Omental fat pad (tissue), 4 donors: ENCODE measurements at places on chromosomes 6 and 20.

- DNase-seq, result no peak
Observed at GRCh38 chr6:97461218-97461617, 178.2 kb upstream of the MMS22L start.

GRCh38 chr6:126513198-126513597, 173.3 kb downstream of the CENPW start:
- DNase-seq, result no peak

- DNase-seq, result no peak
Observed at GRCh38 chr6:149581349-149581748, 15.2 kb downstream of the GINM1 start.

DNA sequence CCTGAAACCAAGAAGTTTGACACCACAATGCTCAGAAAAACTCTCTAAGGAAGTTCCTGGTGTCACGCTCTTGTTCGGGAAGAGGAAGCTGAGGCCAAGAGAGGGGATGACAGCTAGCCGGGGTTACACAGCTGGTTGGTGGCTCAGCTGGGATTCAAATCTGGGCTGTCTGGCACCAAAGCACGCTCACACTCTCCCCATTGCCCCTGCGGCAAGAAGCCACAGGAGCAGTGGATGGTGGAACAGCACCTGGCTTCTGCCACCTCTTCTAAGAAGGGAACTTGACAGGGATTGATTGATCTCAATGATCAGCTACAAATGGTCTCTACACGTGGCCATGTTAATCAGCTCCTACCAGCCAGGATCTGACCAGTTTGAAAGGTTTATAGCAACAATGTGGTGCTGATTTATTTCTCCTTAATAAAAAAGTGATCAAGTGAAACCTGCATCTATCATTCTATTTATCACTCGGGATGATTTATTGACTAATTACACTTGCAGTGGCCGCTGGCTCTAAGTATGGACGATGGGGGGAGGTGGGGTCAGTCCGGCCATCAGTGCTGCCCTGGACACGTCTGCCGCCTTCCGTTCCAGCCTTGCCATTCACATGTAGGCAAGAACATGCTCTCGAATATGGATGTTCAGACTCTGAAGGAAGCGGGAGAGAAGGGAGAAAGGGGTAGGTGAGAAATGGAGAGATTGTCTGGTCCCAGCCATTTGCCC, 71.9 kb upstream of the TOP1 start:
- DNase-seq, result no peak

- DNase-seq, result no peak
Observed at GRCh38 chr6:11885159-11885558, 106.6 kb upstream of the ADTRP start.

GRCh38 chr6:139029470-139030227, 1.1 kb downstream of the ABRACL start:
- peak; percentile 41 for DNase-seq

GRCh38 chr6:62998022-62998421, 213.2 kb upstream of the FKBP1C start:
- DNase-seq, result no peak

- DNase-seq, result no peak
Observed at GRCh38 chr20:42082611-42083010, 464.4 kb upstream of the CHD6 start.

GRCh38 chr6:147855803-147856482, 347.5 kb downstream of the SAMD5 start:
- no peak for DNase-seq

DNA sequence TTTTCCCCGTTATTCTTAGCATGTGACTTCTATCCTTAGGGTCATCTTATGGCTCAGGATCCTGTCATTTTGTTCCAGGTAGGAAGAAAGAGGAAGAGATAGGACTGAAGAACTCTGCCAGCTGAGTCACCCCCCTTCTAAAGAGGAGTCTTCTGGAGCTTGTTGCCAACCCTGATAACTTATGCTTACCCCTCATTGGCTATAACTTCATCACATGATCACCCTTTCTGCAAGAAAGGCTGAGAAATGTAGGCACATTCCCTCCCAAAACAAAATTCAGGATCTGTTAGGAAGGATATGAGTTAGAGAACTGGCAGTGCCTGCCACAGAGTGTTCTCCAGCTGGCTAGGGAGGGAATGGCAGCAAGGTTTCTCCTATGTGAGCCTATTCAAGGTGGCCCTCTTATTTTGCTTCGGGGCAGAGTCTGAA, 35.6 kb downstream of the ARFGEF2 start:
- no peak for DNase-seq

GRCh38 chr20:56412949-56413348, 889 bp downstream of the CASS4 start:
- no peak for DNase-seq

- DNase-seq, result no peak
Observed at GRCh38 chr6:25411316-25411950, 132.3 kb downstream of the CARMIL1 start.

- no peak for DNase-seq
Observed at GRCh38 chr20:24465159-24465558, 4.3 kb upstream of the SYNDIG1 start.

GRCh38 chr20:63150391-63150898, 65.5 kb downstream of the YTHDF1 start:
- DNase-seq, result no peak

DNA sequence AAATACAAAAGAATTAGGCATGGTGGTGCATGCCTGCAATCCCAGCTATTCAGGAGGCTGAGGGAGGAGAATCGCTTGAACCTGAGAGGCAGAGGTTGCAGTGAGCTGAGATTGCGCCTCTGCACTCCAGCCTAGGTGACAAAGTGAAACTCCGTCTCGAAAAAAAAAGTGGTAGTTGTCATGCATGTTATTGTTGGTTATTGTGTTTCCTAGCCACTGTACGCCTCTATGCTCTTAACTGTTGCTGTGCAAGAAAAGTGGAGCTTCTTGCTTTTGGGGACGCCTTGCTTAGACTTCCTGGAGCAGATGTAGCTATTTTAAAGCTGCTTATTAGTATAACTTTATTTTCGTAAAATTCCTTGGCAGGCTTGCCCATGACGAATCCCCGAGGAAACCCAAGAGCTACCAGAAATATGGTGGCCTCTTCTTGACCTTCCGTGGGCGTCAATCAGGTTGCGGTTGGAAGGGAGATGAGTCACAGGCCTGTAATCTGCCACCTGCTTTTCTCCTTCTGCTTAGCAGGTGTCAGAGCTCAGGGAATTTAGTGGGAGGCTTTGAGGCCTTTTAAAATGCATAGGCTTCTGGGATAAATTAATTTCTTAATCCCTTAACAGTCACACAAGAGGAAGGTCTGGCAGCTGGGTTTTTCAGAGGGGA, 17.3 kb downstream of the GABRR2 start:
- DNase-seq, result peak; percentile 49

GRCh38 chr20:63708301-63709148, 686 bp downstream of the ZGPAT start:
- no peak for DNase-seq

DNA sequence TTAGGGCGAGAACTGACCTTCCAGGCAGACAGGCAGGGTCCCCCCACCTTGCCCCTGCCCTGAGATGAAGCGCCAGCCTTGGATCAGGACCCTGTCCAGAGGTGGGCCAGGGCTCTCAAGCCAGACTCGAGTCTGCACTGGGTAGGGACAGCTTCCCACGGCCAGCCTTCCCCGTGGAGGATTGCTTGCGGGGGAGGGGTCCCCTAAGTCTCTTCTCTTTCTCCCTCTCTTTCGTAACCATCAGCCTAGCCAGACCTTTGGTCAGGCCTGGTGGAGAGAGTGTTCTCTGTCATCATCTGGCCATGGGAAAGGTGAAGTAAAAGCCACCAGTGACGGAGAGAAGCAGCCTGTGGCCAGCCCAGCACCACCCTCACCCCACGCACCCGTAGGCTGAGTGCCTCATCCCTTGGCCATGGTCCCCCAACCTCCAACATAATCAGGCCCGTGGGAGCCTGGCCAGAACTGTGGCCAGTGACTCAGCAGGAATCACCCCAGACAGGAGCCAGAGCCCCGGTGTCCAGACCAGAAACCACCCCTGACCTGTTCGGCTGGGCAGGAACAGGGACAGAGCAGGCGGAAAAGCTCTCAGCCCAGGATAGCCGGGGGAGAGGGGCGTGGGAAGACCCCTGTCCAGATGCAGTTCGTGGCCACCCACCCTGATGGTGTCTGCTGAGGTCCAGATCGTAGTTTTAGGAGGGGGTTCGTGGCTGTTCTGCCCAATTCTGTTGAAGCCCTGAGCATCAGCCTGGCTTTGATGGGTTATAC, 47.1 kb downstream of the SNAI1 start:
- DNase-seq, result peak; percentile 64

GRCh38 chr6:134031696-134032255, 20.6 kb downstream of the SLC2A12 start:
- DNase-seq, result no peak

DNA sequence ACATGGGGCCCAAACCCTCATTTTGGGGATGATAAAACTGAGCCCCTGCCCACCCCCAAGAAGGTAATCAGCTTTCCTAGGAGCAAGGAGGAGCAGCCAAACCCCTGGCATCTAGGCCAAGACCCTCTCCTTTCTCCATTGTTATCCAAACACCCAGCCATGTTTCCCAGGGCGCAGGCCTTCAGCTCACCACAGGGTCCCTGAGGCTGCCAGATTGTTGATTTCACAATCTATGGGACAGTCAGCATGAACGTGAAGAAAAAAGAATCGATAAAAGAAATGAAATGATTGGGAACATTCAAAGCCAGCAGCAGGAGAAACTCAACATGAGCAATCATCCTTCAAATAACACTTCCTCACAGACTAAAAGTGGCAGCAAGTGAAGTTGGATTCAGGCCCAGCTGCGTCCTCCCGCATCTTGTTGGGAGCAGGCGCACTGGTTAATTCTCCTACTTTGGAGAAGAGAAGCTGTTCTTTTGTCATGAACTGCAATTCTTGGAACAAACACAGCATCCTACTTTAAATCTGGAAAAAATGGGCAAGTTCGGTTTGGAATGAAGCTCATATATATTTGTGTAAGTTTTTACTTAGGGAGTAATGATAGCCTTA, 241.8 kb upstream of the PRDM1 start:
- DNase-seq, result no peak

- DNase-seq, result no peak
Observed at GRCh38 chr6:158409451-158409850, 97.2 kb downstream of the TULP4 start.

DNA sequence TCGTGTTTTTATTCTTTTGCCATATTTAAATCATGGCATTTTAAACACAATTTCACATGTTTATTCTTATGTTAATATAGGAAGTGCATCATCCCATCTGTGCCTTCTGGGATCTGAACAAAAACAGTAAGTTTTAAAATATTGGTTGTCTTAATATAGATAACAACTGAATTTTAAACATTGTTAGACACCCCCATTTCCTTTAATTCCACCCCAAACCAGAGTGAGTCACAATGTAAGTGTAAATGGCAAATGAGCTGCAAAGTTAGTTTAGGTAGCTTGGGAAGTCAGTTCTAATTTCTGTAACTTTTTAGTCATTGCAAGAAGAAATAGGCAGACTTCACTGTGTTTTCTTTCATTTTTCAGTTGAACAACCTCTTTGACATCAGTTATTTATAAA, 108.0 kb downstream of the ADGRG6 start:
- DNase-seq, result no peak

GRCh38 chr6:43336382-43336781, 27.8 kb upstream of the CRIP3 start:
- DNase-seq, result no peak

GRCh38 chr6:107418118-107418517, 41.2 kb downstream of the PDSS2 start:
- no peak for DNase-seq

DNA sequence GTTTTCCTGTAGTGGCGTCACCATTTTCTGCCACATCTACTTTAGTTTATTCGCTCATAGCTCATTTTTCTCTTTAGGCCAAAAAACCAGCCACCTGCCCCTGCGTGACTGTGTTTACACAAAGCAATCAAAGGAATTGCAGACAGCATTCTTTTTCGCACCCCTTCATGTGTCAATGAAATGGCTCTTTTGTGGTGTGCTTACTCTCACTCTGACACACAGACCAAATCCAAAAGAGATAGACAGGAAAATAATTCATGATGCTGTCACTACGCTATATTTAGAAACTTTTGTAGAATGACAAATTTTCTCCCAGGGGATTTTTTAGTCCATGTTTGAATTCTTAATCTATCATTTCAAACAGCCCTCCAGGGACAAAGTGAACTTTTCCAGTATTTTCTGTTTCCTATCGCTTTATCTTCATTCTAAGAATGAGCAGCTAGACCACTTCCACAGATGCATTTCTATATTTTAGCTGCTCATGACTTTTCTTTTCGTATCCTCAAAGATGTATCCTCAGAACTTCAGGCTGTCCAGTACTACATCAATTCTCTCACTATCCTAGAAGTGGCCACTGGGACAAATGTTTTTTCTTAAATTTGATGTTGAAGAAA, 37.9 kb upstream of the KHDRBS2 start:
- no peak for DNase-seq

DNA sequence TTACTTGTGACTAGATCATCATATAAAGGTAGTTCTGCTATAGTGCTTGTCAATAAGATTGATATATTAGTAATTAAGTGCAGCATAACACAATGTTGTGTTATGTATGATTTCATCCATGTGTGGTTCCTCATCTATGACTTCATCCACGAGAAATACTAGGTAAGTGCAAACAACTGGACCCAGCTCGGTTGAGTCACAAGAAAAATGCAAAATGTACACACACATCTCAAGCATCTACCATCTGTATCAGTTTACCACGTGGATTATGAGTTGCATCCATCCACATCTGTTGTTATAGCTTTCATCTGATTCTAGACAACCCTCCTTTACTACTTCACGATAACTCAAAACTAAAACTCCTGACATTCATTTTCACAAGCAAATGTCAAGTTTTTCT, 517.0 kb upstream of the CITED2 start:
- no peak for DNase-seq

- DNase-seq, result no peak
Observed at GRCh38 chr6:169189182-169189581, 64.5 kb downstream of the THBS2 start.

DNA sequence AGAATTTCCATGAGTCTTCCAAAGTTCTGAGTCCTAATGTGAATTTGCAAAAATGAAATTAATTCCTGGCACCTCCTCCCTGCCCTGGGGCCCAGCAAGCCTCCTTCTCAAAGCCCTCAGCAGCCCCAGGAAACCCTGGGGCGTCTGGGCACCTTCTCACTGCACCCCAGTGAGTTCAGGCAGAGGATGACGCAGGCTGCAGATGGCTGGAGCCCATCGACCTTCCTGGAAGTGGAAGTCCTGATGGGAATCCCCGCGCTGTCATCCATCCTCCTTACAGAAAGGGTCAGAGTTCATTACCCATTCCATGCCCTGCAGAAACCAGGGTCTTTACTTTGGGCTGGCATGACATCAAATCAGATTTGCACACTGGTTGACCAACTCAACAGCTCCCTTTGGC, 31.6 kb downstream of the DLL1 start:
- no peak for DNase-seq

- no peak for DNase-seq
Observed at GRCh38 chr6:149895048-149895590, 2.8 kb downstream of the RAET1E start.

- DNase-seq, result no peak
Observed at GRCh38 chr20:50980071-50980681, 21.6 kb downstream of the MOCS3 start.

GRCh38 chr20:51091406-51092195, 68.7 kb upstream of the KCNG1 start:
- no peak for DNase-seq

- no peak for DNase-seq
Observed at GRCh38 chr20:63941282-63942081, 14.7 kb downstream of the UCKL1 start.

- no peak for DNase-seq
Observed at GRCh38 chr6:43775535-43775885, 5.5 kb downstream of the VEGFA start.
